Activated CD4-positive, alpha-beta T cell treated with anti-CD3 and anti-CD28 coated beads, Interleukin-2, amount 10 ng/mL, durations not matched to agents 7 days and 5 days (primary cell): ENCODE measurements at places on chromosomes 12 and 14. TPM values are rescaled to one million over a fixed set of nuclear protein-coding genes. Genes with fewer than 3 reads are reported as not detected.
A peak's percentile ranks its signal among the peaks of the same experiment; 100 is the strongest.

- DNase-seq, result no peak
These were observed 74.1 kb downstream of the SLC8A3 start for GRCh38 chr14:70114621-70115156.

- no peak for DNase-seq
These were observed 148.8 kb downstream of the SLC38A4 start for GRCh38 chr12:46676797-46677520.

Gene GLS2
- 1.1 TPM for total RNA-seq

Gene FOXG1
- not detected for total RNA-seq

Gene OVCH1
- not detected for total RNA-seq

DNA sequence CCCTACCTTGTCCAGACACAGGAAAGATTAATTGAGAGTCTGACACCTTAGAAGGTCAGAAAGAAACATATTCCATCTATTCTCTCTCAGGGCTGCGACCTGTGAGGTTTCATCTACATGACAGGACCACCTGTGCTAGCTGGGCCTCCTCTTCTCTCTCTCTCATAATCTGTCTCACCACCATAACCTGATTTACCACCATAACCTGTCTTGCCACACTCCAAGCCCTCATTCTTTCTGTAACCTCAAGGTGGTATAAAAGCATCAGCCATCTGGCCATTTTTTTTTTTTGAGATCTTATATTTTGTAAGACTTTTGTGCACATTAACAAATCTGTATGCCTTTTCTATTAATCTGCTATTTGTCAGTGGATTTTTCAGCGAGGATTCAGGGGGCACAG is 75.5 kb downstream of the ACADS start:
- DNase-seq, result no peak

DNA sequence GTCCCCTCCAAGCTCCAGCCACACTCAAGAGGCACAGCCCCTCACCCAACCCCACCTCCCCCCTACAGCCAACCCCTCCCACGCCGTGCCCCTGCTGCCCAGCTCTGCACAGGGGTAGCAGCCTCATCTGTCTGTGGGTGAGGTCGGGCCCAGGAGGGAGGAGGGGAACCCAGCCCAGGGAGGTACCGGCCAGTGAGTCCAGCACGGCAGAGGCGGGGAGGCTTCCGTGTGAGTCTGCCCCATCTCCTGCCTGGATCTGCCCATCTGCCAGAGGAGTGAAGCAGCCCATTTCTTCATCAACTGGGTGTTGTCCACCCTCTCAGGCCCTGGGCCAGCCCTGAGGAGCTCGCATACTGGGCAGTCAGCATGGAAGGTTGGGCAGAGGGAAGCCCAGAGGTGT is 54.2 kb downstream of the CCNK start:
- no peak for DNase-seq

- no peak for DNase-seq
These were observed 51.3 kb upstream of the PTCSC3 start for GRCh38 chr14:36227802-36228201.

- DNase-seq, result no peak
These were observed 546.6 kb upstream of the TBX3 start for GRCh38 chr12:115230606-115231005.

DNA sequence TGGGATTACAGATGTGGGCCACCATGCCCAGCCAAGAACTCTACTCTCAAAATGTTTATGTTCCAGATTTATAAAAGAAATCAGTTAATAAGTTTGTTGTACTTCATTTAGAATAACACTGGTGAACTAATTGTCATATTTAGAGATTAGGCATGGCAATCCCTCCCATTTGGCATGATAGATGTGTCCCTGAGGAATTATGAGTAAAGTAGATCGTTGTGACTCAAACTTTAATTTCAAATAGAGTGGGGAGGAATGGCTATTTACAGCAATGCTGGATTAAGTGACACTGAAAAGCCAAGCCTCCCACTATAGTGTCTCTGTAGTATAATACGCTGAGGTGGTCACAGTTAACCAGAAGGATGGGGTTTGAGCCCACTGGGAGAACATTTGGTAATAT is 39.3 kb upstream of the RTRAF start:
- DNase-seq, result no peak

GRCh38 chr12:69056743-69057515 is 124.0 kb upstream of the CPM start:
- no peak for DNase-seq

GRCh38 chr14:105541218-105541875 is 15.0 kb downstream of the TMEM121 start:
- DNase-seq, result no peak

DNA sequence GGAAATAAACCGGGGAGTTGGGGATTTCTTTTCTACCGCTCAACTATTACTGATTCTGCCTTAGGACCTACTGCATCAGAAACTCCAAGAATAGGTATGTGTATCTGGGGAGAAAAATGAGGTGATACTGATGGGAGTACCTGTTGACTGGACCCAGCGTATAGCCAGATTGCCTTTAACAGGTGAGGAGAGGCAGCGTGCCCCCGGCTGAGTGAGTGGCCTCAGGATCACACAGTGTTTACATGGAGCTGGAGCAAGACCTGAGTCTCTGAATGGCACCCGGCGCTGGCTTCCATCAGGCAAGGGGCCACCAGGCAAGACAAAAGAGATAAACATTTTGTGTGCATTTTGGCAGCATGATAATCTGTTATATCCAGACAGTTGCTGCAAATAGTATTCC is 496.2 kb downstream of the EGLN3 start:
- no peak for DNase-seq

Gene KANSL2
- 44.5 TPM for total RNA-seq

GRCh38 chr14:72631401-72631800 is 262.5 kb downstream of the DPF3 start:
- no peak for DNase-seq

- DNase-seq, result no peak
These were observed 1.1 kb downstream of the MED6 start for GRCh38 chr14:70599345-70599744.

DNA sequence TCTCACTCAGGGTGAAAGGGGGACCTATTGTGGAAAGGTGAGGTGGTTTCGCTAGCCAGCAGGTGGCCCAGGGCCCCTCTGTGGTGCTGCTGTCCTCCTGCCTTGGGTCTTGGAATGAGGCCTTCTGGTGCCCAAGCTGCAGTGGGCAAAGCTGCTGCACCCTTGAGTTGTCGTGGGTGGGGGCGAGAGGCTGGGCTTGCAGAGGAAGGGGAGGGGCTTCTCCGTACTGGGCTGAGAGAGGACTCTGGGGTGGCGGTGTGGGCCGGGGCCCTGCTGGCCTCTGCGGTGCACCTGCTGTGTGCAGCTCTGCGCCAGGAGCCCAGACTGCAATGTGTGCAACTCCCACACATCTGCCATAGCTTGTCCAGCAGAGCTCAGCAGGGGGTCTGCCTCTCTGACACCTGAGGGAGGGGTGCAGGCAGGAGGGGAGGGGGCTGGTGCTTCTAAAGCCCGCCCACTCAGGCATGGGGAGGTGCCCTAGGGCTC is 145.8 kb downstream of the KIF26A start:
- DNase-seq, result no peak

Gene GZMB
- total RNA-seq, result 105 TPM

Gene RASSF9
- not detected for total RNA-seq

DNA sequence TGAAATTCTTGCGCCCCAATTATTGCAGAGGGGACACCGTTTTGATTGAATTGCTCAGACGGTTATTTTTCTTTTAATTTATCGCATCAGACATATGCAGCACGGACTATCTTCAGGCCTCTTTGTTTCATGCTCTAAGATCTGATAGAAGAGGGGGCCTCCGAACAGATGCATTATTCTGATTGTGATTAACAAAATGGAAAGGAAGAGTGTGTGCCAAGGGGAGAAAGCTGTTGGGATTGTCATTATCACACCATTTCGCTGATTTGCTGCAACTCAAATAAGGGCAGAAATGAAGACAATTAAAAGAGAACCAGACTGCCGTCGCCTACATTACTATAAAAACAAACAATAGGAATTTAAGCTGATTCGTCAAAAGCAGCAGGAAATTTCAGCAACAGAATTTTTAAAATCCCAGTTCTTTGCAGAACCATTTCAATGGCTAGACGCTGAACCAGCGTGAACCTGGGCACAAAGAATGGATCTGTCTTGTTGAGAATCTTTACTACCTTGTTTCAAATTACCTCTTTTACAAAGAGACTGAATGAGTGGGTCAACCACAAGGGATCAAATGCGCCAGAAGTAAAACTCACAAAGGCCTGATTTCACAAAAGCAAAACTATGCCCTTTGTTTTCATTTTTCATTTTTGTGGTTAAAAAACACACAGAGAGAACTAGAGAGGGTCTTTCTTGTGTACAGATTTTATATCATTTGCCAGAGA is 30.6 kb downstream of the TMEM132D start:
- no peak for DNase-seq

Gene CD163
- total RNA-seq, result not detected

GRCh38 chr12:106068296-106068695 is 70.5 kb downstream of the NUAK1 start:
- no peak for DNase-seq

DNA sequence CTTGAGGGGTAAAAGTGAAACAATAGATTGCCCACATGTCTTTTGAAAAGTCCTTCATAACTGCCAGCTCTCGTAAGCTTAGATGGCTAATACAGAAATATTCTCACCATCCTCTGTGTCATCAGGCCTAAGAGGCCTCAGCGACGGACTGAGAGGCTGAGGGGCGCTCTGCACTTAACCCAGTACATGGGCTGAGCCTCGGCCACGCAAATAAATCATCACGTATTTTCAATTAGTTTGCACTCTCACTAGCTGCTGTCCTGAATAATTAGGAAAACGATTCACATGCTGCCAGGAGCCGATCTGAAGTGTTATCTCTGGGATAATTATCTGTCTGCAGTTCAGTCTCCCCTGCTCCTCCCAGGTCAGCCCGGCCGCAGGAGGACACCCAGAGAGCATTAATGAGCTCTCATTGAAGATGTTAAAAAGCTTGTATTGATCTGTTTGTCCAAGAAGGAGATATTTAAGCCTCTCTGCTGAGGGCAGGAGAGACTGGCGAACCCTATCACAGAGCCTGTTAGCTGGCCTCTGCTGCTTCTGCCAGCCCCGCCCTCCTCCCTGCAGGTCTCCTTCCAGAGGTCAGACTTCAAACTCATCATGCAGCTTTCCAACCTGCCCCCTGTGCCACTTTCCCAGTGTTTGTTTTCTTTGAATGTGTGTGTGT is 1051.3 kb downstream of the VRK1 start:
- DNase-seq, result no peak

GRCh38 chr12:109595321-109595902 is 21.8 kb downstream of the MVK start:
- DNase-seq, result peak; percentile 68

Gene TMCC3
- 0.23 TPM for total RNA-seq

DNA sequence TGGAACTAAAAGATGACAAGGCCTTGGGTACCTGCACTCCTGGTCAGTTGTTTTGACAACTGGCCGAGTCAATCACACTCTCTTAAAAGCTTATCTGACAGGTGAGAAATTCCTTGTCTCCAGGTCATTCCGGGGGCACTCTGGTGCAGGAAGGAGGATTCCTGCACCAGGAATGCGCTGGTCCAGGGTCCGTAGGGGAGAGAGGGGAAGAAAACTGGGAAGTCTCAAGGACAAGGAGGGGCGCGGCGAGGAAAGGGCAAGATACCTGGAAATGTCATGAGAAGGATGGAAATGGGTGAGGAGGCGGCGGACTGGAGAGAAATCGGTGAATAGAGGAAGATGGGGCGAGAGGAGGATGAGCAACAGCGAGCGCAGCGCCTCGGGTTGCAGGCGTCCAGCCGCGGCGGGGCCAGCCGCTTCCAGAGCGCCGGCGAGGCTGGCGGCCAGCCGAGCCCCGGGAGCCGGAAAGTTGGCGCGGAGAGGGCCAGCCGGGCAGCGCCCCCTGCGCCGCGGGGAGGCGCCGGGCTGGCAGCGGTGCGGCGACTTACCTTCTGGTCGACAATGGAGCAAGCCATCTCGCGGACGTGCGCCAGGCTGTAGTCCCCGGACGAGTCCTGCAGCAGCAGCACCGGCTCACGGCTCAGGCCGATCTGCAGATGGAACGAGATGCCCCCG is 809 bp downstream of the PRKD1 start:
- no peak for DNase-seq

Gene CISTR
- not detected for total RNA-seq

Gene SPATS2
- 20.3 TPM for total RNA-seq

DNA sequence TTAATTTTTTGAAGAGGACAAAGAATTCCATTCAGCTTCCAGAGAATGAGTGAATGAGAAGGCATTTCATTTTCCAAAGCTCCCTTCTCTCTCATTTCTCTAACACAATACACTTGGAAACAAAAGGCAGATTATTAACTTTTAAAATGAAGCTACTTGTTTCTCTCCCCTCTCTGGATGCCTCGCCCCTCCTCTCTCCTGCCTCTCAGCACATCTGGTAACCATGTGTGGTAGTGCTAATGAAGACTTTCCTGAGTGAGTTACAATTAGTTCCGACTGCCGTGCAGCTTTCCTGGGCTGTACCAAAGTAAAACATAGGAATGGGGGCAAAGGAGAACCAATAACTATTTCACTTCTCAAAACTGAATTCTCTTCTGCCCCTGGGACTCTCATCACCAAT is 84.7 kb upstream of the SOX5 start:
- no peak for DNase-seq

Gene MYF6
- not detected for total RNA-seq

GRCh38 chr12:52715416-52715815 is 12.1 kb upstream of the KRT77 start:
- DNase-seq, result no peak

GRCh38 chr14:101191721-101192660 is 288.5 kb upstream of the RTL1 start:
- DNase-seq, result no peak

Gene LBHD2
- total RNA-seq, result not detected

GRCh38 chr14:96631621-96632362 is 129.6 kb downstream of the PAPOLA start:
- no peak for DNase-seq

Gene E2F7
- total RNA-seq, result 29.4 TPM

Gene GDF3
- total RNA-seq, result not detected

Gene WDHD1
- total RNA-seq, result 37.5 TPM

Gene CCDC175
- not detected for total RNA-seq

Gene ACOT6
- total RNA-seq, result not detected

DNA sequence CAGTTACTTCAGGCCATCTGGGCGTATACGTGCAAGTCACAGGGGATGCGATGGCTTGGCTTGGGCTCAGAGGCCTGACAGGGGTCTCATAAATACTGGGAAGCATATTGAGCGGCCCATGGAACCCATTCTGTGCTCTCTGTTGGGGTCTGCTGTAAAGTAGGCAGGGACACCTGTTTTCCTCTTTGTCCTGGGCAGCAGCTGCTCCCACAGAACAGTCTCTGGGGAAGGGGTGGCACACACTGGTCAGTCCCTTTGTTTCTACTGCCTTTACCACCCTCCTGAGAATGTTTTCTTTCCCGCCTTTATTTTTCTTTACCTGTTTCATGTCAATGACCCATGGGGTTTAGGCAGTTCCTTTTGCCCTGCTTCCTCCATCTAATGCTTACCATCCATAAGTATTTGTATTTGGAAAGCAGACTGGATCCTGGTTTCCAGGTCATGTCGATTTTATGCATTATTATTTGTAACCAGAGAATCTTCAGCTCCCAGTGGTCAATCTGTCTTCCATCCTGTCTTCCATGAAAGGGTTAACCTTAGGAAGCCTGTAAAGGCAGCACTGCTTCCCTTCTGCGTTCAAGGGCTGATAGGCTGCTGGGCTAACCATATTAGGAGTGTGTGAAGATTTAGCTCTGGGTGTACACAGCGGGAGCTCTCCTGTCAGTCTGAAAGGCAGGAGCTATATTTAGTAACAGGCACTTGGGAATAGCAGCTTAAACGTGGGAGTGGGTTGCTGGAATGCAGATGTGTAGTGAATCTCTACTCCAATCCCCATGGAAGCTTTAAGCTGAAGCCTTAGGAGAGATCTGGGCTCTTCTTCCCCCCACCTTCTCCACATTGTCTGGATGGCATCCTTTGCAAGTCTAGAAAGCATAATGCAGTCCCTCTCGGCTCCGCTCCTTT is 124.0 kb downstream of the DYRK2 start:
- DNase-seq, result no peak

- no peak for DNase-seq
These were observed 216.2 kb downstream of the SLC16A7 start for GRCh38 chr12:59811991-59812390.
